Uterine smooth muscle cell (primary cell): ENCODE measurements at places on chromosomes 3 and 15. TPM values are rescaled to one million over a fixed set of nuclear protein-coding genes. Genes with fewer than 3 reads are reported as not detected.

The SLC22A13 gene
- 0.22 and 0.25 TPM in 2 replicates for total RNA-seq

The DNAH12 gene
- under 0.01 and 0.12 TPM in 2 replicates for total RNA-seq

The LRRC49 gene
- total RNA-seq = 19.7 and 20.5 TPM in 2 replicates

The ZSCAN29 gene
- total RNA-seq = 20.7 and 29.4 TPM in 2 replicates

The CLEC3B gene
- 0.25 TPM in 1 of 2 replicates, not detected in the other for total RNA-seq

The PLA2G4D gene
- total RNA-seq = not detected in 2 replicates

The TEX9 gene
- total RNA-seq = 3.1 and 4.1 TPM in 2 replicates

The PLA2G4E gene
- total RNA-seq = not detected in 2 replicates

The TMEM207 gene
- total RNA-seq = not detected in 2 replicates

The C15orf39 gene
- 2.1 and 4.0 TPM in 2 replicates for total RNA-seq

The ACOX2 gene
- total RNA-seq = 7.7 and 10.2 TPM in 2 replicates

The EAF2 gene
- total RNA-seq = 2.2 and 3.4 TPM in 2 replicates

The DUOX2 gene
- under 0.01 TPM in 1 of 2 replicates, not detected in the other for total RNA-seq

The ANKRD63 gene
- not detected in 2 replicates for total RNA-seq

The GRAMD1C gene
- total RNA-seq = 5.9 and 7.6 TPM in 2 replicates

The FAM227B gene
- total RNA-seq = 2.7 and 5.5 TPM in 2 replicates

The C2CD4A gene
- 0.12 TPM in 1 of 2 replicates, not detected in the other for total RNA-seq

The SOX14 gene
- not detected in 2 replicates for total RNA-seq

The GPR87 gene
- not detected in 2 replicates for total RNA-seq

The PRSS50 gene
- total RNA-seq = 0.12 TPM in 1 of 2 replicates, not detected in the other

The SATB1 gene
- total RNA-seq = 14.9 and 21.5 TPM in 2 replicates

The TMEM45A gene
- total RNA-seq = 18.7 and 39.0 TPM in 2 replicates

The DUOXA2 gene
- not detected in 2 replicates for total RNA-seq

The SNX22 gene
- 0.33 and 0.87 TPM in 2 replicates for total RNA-seq

The ZNF80 gene
- not detected in 2 replicates for total RNA-seq

The CCR5 gene
- 0.11 TPM in 1 of 2 replicates, not detected in the other for total RNA-seq

The CACNA1D gene
- 0.33 and 1.5 TPM in 2 replicates for total RNA-seq

The POMGNT2 gene
- 14.2 and 15.9 TPM in 2 replicates for total RNA-seq

The TAGLN3 gene
- 9.2 and 29.5 TPM in 2 replicates for total RNA-seq

The LRRN1 gene
- not detected in 2 replicates for total RNA-seq

The LRRC58 gene
- 29.0 and 31.9 TPM in 2 replicates for total RNA-seq

The MYZAP gene
- total RNA-seq = 1.2 and 1.6 TPM in 2 replicates

The LIPH gene
- total RNA-seq = under 0.01 TPM in 1 of 2 replicates, not detected in the other

The COL7A1 gene
- 46.3 and 70.9 TPM in 2 replicates for total RNA-seq

The XYLB gene
- total RNA-seq = 5.4 and 6.1 TPM in 2 replicates

The CD47 gene
- 93.7 and 112 TPM in 2 replicates for total RNA-seq

The PAK6 gene
- under 0.01 TPM in 2 replicates for total RNA-seq

The ZNF197 gene
- 18.3 and 18.9 TPM in 2 replicates for total RNA-seq

The FRMD4B gene
- 1.9 and 7.5 TPM in 2 replicates for total RNA-seq

The REC114 gene
- not detected in 2 replicates for total RNA-seq

The RARRES1 gene
- total RNA-seq = 26.2 and 30.5 TPM in 2 replicates

The GCSAM gene
- total RNA-seq = not detected in 2 replicates

The RAD51 gene
- 4.9 and 11.0 TPM in 2 replicates for total RNA-seq

The CCDC39 gene
- 0.12 TPM in 1 of 2 replicates, not detected in the other for total RNA-seq

The RNF7 gene
- 49.5 and 52.2 TPM in 2 replicates for total RNA-seq

The MAGEL2 gene
- total RNA-seq = under 0.01 and 0.25 TPM in 2 replicates

The ZNF106 gene
- total RNA-seq = 69.1 and 97.6 TPM in 2 replicates

The NDUFB5 gene
- total RNA-seq = 88.2 and 103 TPM in 2 replicates

The SKOR1 gene
- 0.11 and 0.12 TPM in 2 replicates for total RNA-seq

The CNTN4 gene
- total RNA-seq = 0.12 and 1.00 TPM in 2 replicates

The GOLGA8O gene
- total RNA-seq = 1.7 TPM in 1 of 2 replicates, not detected in the other

The THSD4 gene
- total RNA-seq = 63.7 and 146 TPM in 2 replicates

The FBN1 gene
- total RNA-seq = 481 and 802 TPM in 2 replicates

The MED12L gene
- 0.25 and 0.33 TPM in 2 replicates for total RNA-seq
